ENCODE measurements at places on chromosomes 11 and 22.

GRCh38 chr11:111400595-111400994 lies 21.5 kb upstream of the POU2AF1 start:
- no peak for DNase-seq

DNA sequence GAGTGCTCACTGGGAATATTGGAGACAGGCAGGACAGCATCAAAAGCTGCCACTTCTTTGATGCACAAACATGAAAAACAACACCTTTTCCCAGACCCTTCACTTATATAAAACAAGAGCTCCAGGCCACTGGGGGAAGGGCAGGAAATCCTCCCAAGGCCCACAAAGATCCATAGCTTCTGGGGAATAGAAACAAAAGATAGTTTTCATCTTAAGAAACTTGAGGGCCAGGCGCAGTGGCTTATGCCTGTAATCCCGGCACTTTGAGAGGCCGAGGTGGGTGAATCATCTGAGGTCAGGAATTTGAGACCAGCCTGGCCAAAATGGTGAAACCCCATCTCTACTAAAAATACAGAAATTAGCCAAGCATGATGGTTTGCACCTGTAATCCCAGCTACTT lies 15.3 kb downstream of the RTL6 start:
- DNase-seq = no peak

- DNase-seq = no peak
These were observed 121.7 kb downstream of the PARVA start for GRCh38 chr11:12499071-12499470.

DNA sequence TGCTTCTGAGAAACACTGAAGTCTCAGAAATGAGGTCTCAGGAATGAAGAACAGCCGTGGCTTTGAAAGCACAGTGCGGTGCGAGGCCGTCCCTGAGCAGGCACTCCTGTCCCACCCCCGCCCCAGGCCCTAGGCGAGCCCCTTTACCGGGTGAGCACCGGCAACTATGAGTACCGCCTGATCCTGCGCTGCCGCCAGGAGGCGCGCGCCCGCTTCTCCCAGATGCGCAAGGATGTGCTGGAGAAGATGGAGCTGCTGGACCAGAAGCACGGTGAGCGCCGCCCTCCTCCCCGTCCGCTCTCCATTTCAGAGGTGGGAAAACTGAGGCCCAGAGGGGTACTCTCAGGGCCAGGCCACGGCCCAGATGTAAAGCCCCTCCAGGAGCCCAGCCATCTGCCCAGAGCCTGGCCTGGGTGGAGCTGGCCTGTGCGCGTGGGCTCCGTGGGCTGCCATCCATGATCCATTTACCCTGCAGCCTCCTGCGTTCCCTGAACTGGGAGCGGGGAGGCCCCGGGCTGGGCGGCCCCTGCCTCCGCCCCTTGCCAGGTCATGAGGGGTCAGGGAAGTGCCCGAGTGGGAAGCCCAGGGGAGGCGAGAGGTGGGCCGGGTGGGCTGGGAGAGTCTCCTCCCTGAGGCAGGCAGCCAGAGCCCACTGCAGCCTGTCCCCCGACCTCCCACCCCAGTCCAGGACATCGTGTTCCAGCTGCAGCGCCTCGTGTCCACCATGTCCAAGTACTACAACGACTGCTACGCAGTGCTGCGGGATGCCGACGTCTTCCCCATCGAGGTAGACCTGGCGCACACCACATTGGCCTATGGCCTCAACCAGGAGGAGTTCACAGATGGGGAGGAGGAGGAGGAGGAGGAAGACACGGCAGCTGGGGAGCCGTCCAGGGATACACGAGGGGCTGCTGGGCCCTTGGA lies 9.5 kb downstream of the SLC16A8 start:
- DNase-seq = no peak

GRCh38 chr11:83115026-83115425 lies 41.9 kb upstream of the PCF11 start:
- no peak for DNase-seq
